Suppressor macrophage treated with lipopolysaccharide for 1 hour (primary cell): ENCODE measurements at places on chromosomes 1 and 21.
A peak's percentile ranks its signal among the peaks of the same experiment; 100 is the strongest.

GRCh38 chr1:230866171-230867070 lies 1.9 kb downstream of the C1orf198 start:
- DNase-seq = peak; percentile 53

GRCh38 chr1:46623743-46624644 lies 7.4 kb upstream of the MOB3C start:
- DNase-seq = no peak

DNA sequence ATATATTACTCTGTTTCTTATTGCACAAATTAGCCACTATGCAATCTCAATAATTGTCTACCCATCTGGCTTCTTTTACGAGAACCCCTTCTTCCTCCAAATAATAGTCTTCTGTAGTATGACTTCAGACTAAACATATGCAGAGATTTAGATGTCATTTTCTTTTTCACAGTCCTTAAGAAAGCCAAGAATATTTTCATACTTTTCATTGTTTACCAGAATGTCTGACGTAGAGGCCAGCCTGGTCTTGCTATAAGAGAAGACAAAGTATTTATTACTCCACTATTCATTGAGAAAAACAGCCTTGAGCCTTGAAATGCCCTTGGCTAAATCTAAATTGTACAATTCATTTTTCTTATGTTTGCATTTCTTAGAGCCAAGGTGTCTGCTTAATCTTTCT lies 714.9 kb upstream of the CXADR start:
- DNase-seq = no peak

GRCh38 chr1:117061986-117062415 lies 1.9 kb downstream of the TTF2 start:
- DNase-seq = peak; percentile 93

DNA sequence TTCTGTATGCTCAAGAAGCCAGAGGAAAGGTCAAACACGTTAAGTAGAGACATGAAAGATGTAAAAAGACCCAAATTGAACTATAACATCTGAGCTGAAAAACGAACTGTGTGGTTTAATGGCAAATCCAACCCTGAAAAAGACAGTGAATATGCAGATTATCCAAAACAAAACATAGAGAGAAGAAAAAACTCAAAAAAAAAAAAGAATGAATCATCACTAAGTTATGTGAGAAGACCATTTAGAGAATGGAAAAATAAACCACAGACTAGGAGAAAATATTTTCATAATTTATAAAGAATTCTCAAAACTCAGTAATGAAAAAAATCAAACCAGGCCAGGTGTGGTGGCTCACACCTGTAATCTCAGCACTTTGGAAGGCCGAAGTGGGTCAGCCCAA lies 253.3 kb downstream of the PLPP3 start:
- no peak for DNase-seq

GRCh38 chr1:88454781-88455180 lies 229.3 kb upstream of the PKN2 start:
- no peak for DNase-seq

- no peak for DNase-seq
Measured at GRCh38 chr1:50995651-50996050, 25.6 kb downstream of the CDKN2C start.

DNA sequence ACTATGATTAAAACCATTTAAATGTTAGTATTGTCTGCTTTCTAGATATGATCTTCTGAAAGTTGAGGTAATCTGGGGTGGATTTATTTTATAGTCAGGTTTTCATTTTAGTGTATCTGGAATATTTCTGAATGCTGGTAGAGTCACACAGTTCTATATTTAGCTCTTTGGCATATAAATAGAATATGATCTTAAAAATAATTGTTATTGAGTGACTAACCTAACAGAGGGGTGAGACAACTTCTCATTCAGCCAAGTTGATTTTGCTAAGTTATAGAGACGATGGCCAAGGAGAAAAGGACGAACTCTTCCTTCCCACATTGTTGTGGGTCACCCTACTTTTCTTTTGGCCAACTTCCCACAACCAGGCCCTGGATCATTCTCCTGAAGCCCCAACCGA lies 7.2 kb upstream of the MT1HL1 start:
- DNase-seq = no peak

DNA sequence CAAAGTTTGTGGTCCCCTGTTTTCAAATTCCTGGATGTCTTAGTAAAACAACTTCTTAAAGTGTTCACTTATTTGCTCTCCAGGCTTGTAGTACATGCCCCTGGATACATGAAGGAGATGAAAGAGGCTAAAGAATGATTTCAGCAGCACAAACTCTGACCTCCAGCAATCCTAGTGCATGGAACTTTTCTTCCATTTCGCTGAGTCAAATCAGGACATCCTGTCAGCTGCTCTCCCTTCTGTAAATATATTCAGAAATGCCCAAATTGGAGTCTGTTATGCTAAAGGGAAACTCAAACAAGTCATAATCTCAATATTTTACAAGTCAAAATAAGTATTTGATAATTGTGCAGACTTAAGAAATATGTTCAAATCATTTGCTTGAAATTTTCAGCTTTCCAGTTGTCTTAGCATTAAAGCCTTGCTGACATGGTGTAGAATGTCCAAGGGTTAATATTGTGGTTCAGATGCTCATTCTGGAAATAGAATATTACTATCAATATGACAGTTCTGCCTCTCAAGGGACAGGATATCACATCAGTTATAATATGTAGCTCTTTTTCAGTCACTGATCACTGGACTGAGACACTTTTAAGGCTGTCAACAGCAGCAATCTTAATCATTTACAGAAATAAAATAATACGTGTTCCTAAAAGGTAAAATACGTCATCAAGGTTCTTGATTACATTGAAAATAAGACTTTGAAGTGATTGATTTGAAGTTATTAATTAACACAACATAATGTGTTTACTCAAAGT lies 1157.3 kb downstream of the PLA2G4A start:
- DNase-seq = no peak

DNA sequence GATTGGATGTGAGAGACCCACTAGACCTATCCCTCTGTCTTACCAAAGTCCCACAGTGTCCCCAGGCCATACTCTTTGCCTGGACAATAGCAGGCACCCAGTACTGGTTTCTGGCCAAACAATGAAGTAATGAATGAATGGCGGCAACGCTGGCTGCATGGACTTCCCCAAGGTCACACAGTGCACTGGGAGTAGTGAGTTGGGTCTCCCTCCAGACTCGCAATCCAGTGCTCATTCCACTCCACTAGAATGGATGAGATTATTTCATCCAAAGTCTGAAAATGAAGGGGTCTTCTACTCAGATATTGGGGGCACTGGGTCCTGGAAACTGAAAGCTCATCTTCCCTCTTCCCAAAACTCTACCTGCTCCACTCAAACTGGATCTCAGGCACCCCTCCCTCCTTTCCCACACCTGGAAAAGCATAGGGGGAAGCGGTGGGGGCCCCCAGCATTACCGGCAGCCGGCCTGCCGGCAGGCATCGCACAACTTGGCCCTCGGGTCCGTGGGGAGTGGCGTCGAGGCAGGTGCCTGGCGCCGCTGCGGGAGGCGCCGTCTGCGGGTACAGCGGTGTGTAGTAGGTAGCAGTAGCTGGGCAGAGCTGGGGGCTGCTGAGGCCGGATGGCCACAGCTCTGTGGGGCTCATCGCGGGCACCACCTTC lies 816 bp downstream of the E2F2 start:
- DNase-seq = peak; percentile 42

DNA sequence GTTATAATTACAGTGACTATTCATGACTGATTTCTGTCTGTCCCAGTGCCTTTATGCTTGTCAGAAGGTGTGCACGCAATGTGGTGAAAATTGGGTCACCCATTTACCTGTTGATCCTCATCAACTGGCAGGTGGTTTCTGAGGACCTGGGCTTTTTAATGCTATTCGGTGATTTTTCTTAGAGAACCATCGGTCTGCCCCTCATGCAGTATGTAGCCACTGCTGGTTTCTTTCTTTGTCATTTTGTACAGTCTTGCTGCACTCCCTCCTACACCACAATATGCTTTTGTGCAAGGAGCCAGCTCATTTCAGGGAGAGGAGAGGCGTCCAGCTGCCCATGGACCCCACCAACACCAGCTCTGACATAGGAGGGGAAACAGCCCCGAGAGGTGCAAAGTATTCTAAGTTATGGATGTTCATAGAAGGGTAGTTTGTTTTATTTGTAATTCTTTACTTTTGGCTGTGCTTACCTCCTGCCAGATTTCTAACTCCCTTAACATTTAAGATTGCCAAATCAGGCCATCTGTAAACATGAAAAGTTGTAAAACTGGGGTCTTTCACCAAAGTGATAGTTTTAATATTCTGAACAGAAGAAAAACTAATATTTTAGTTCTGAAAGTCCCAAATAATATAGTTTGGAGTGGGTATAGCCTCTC lies 325.3 kb downstream of the PTBP2 start:
- DNase-seq = no peak
